ENCODE measurements at places on chromosomes 5 and 9.
A peak's percentile ranks its signal among the peaks of the same experiment; 100 is the strongest.

GRCh38 chr5:42676362-42676761 is 80.3 kb upstream of the CCDC152 start:
- H3K4me1 ChIP-seq: no peaks in the 10 kb centered on the region
- no peaks in the 10 kb centered on the region for H3K36me3 ChIP-seq
- H3K27ac ChIP-seq: no peak overlapping the region
- H3K4me3 ChIP-seq: no peak overlapping the region
- no peak for DNase-seq

DNA sequence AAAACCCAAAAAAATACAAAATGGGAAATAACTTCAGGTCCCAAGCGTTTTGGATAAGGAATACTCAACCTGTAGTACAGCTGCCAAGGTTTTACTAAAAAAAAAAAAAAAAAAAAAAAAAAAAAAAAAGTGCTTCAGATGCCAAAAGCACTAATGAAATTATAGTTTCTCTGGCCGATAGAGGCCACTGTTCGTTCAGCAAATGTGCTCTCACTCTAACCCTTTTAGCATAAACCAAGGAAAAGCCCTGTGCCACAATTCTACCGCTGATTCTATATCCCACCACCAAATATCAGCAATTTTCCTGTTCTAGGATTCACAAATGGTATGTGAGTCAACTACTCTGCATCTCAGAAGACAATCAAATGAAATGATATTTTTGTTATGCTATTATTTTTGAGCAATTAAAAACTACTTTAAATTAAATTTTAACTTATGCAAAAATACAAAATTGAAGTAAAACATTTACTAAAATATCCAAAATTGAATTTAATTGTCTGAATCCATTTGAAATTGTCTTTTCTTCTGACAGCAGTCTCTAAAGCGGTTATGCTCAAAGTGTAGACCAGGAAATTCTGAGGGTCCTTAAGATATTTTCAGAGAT is 79.8 kb downstream of the RICTOR start:
- H3K36me3 ChIP-seq: no peaks in the 10 kb centered on the region
- no peak overlapping the region for H3K27ac ChIP-seq
- H3K4me1 ChIP-seq: no peaks in the 10 kb centered on the region
- peak; percentile 16 for DNase-seq
- no peaks in the 10 kb centered on the region for H3K27me3 ChIP-seq

GRCh38 chr9:99374793-99375192 is 152.7 kb downstream of the SEC61B start:
- no peaks in the 10 kb centered on the region for H3K27me3 ChIP-seq
- DNase-seq: no peak
- no peak overlapping the region for H3K27ac ChIP-seq
- no peaks in the 10 kb centered on the region for H3K4me1 ChIP-seq
- H3K4me3 ChIP-seq: no peak overlapping the region

- no peaks in the 10 kb centered on the region for H3K27me3 ChIP-seq
- no peak for DNase-seq
- H3K27ac ChIP-seq: no peak overlapping the region
- no peak overlapping the region for H3K4me3 ChIP-seq
Observed at GRCh38 chr5:95768731-95769130, 37.6 kb downstream of the RHOBTB3 start.

GRCh38 chr5:161382685-161383084 is 163.8 kb downstream of the GABRB2 start:
- H3K4me3 ChIP-seq: no peak overlapping the region
- H3K36me3 ChIP-seq: no peaks in the 10 kb centered on the region
- H3K27me3 ChIP-seq: no peaks in the 10 kb centered on the region
- H3K27ac ChIP-seq: no peak overlapping the region
- H3K4me1 ChIP-seq: no peaks in the 10 kb centered on the region

DNA sequence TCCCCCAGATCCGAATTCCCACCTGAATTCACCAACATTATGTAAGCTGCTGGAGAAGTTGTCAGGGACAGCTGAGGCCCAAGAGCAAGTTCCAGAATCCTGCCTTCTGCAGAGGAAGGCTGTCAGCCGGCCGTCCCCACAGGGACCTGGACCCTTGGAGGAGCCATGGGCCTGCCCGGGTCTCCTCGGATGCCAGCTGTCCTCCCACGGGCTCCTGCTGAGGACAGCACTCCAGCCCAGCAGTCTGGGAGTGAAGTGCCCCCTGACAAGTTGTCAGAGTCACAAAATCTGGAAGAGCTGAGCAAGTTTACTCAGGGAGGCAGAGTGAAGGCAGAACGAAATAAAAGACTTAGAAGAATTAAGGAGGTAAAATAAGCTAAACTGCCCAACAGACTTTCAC is 192.5 kb upstream of the DAPK1 start:
- no peak overlapping the region for H3K27ac ChIP-seq
- H3K36me3 ChIP-seq: no peaks in the 10 kb centered on the region
- no peaks in the 10 kb centered on the region for H3K27me3 ChIP-seq
- DNase-seq: no peak

- H3K27me3 ChIP-seq: no peaks in the 10 kb centered on the region
- H3K27ac ChIP-seq: no peak overlapping the region
- H3K4me1 ChIP-seq: no peaks in the 10 kb centered on the region
Observed at GRCh38 chr9:31807574-31808256, 576.7 kb upstream of the ACO1 start.

DNA sequence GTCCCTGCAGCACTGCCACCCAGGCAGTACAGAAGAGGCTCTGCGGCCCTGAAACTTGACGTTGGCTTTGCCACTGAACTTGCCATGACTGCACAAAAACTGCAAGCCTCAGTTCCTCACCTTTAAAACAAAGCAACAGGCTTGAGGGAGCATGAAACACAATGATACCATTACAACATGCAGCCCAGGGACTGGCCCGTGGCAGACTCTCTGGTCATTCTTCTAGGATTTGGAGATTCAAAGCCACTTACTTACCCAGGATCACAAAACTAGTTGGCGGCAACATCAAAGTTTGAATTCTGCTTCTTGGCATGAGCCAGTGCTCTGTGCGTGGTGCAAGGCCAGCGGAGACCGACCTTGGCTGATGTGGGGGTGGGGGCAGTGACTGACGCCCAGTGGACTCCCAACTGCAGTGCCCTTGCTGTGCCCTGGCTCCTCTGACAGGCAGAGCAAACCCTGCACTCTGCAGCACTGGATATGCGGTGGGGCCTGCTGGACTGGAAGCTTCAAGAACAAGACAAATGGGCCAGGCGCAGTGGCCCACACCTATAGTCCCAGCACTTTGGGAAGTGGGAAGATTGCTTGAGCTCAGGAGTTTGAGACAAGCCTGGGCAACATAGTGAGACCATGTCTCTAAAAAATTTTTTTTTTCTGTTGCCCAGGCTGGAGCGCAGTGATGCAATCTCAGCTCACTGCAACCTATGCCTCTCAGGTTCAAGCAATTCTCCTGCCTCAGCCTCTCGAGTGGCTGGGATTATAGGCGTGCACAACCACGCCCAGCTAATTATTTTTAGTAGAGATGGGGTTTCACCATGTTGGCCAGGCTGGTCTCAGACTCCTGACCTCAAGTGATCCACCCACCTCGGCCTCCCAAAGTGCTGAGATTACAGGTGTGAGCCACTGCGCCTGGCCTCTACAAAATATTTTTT is 18.9 kb downstream of the SQSTM1 start:
- H3K4me3 ChIP-seq: no peak overlapping the region
- no peaks in the 10 kb centered on the region for H3K27me3 ChIP-seq
- DNase-seq: no peak

- H3K4me1 ChIP-seq: peaks cover 9% of the 10 kb centered on the region
- H3K4me3 ChIP-seq: no peak overlapping the region
Observed at GRCh38 chr9:136047076-136047774, 47.9 kb downstream of the NACC2 start.

GRCh38 chr5:31577438-31577837 is 45.3 kb downstream of the C5orf22 start:
- no peaks in the 10 kb centered on the region for H3K4me1 ChIP-seq
- no peaks in the 10 kb centered on the region for H3K36me3 ChIP-seq
- H3K27me3 ChIP-seq: no peaks in the 10 kb centered on the region
- no peak overlapping the region for H3K27ac ChIP-seq
- no peak overlapping the region for H3K4me3 ChIP-seq

DNA sequence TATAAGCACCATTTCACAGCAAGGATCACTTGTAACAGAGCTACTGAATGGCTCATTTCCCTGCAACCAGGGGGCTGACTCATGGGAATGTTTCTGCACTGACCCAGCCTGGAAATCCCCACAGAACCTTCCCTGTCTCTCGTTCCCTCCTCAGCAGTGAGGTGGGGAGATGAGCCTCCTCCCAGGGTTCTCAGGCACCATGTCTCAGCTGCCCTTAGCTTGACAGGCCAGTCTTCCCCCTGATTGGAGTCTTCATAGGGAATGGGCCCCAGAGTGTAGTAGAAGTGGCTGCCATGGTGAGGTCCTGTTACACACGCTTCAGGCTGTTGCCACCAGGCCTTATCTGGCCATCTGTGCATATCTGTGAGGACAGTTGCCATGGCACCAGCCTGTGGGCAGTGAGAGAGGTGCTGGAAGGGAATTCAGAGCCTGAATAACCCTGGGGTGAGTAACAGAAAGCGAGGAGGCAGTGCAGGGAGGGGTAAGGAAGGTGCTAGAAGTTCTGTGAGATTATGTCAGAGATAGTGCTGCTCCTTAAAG is 324.4 kb downstream of the ENC1 start:
- H3K27me3 ChIP-seq: no peaks in the 10 kb centered on the region
- no peak overlapping the region for H3K4me3 ChIP-seq
- no peak overlapping the region for H3K27ac ChIP-seq
- H3K4me1 ChIP-seq: no peaks in the 10 kb centered on the region

DNA sequence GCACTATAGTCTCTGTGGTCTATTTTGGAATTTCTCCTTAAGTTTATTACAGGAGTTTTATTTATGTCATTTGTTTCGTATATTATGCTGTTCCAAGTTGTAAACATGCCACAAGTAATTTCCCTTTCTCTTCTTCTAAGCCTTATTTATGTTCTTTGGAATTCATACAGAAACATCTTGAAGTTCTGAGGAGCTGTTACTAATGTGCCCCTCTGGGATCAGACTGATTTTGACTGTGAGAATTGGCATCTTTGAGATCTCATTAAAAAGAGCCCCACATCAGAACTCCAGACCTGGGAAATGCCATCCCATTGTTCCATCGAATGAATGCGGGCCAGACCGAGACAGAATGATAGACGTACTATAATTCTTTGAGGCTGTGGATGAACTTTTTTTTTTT is 138.8 kb upstream of the CD180 start:
- no peaks in the 10 kb centered on the region for H3K36me3 ChIP-seq
- H3K27me3 ChIP-seq: no peaks in the 10 kb centered on the region
- DNase-seq: no peak
- no peak overlapping the region for H3K4me3 ChIP-seq

GRCh38 chr9:121510766-121511550 is 11.3 kb upstream of the GGTA1 start:
- H3K27ac ChIP-seq: no peak overlapping the region
- peaks cover 2% of the 10 kb centered on the region for H3K4me1 ChIP-seq
- DNase-seq: no peak
- H3K27me3 ChIP-seq: no peaks in the 10 kb centered on the region
- no peaks in the 10 kb centered on the region for H3K36me3 ChIP-seq
- H3K4me3 ChIP-seq: no peak overlapping the region

DNA sequence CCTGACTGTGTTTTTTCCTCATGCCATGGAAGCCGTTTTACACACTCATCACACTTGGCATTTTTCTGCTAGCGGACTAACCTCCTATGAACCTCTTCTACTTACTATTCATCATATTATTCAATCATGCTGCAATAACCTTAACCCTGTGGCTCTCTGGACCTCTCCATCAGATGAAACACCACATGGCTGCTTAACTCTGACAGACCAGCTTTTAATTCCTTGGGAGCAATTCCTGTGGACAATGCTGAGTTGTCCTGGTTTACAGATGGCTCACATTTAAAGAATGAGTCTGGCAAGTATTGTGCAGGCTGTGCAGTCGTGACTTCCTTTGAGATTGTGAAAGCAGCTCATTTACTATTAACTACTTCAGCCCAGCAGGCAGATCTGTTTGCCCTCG is 9.0 kb downstream of the OR1J1 start:
- no peak overlapping the region for H3K4me3 ChIP-seq
- DNase-seq: no peak
- H3K27me3 ChIP-seq: no peaks in the 10 kb centered on the region
- H3K36me3 ChIP-seq: no peaks in the 10 kb centered on the region
- H3K27ac ChIP-seq: no peak overlapping the region
- no peaks in the 10 kb centered on the region for H3K4me1 ChIP-seq

- no peak overlapping the region for H3K4me3 ChIP-seq
- H3K27me3 ChIP-seq: no peaks in the 10 kb centered on the region
- no peak overlapping the region for H3K27ac ChIP-seq
- peaks cover 2% of the 10 kb centered on the region for H3K4me1 ChIP-seq
Observed at GRCh38 chr9:8474937-8475336, 675.4 kb upstream of the DMAC1 start.

DNA sequence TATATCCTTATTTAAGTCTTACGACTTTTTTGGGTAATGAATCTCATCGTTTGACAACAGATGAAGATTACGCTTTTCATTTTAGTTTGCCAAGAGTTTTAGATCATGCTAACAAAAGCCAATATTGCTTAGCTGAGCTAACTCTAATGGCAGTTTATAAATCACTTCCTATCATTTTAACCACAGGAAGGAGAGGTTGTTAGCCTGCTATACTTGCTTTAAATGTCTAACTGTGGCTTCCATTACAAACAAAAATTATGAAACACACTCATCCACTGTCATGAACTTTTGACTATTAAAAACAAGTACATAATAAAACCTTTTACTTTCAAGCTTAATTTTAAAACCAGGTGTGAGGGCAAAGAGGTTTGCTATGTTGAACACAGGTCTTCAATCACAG is 53.7 kb upstream of the ANKH start:
- no peaks in the 10 kb centered on the region for H3K4me1 ChIP-seq
- DNase-seq: no peak
- no peak overlapping the region for H3K27ac ChIP-seq
- H3K36me3 ChIP-seq: no peaks in the 10 kb centered on the region
- H3K27me3 ChIP-seq: no peaks in the 10 kb centered on the region

- H3K27me3 ChIP-seq: no peaks in the 10 kb centered on the region
- no peak for DNase-seq
- H3K4me3 ChIP-seq: peak within 1 kb of the TSS; percentile 54
- no peaks in the 10 kb centered on the region for H3K4me1 ChIP-seq
- no peaks in the 10 kb centered on the region for H3K36me3 ChIP-seq
Observed at GRCh38 chr5:64690417-64691151, at the start of gene SHISAL2B. Gene SHISAL2B (plus strand): TSS chr5:64690503. CDS start chr5:64690624, 121 bp downstream.

GRCh38 chr5:37090123-37090726 is 159.0 kb downstream of the CPLANE1 start:
- no peak overlapping the region for H3K27ac ChIP-seq
- no peaks in the 10 kb centered on the region for H3K36me3 ChIP-seq
- no peaks in the 10 kb centered on the region for H3K4me1 ChIP-seq
- no peak for DNase-seq

DNA sequence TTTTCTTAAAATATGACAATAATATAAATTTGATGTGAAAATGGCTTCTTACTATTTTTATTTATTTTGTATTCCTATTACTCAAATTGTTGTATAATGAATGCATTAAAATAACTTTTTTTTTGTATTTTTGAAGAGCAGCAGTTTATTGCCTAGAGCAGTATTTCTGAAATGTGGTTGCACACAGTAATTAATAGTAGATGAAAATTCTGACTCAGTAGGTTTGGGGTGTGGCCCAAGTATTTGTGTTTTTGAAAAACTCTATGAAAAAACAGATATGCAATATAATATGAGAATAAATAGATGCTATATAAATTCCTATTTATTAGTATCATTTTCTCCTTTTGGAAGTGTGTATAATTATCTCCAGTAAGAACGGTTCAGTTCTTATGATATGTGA is 2225.3 kb upstream of the C9orf72 start:
- no peak for DNase-seq
- no peaks in the 10 kb centered on the region for H3K4me1 ChIP-seq
- H3K27me3 ChIP-seq: no peaks in the 10 kb centered on the region
- H3K27ac ChIP-seq: no peak overlapping the region
- no peak overlapping the region for H3K4me3 ChIP-seq
- no peaks in the 10 kb centered on the region for H3K36me3 ChIP-seq

GRCh38 chr5:150044329-150044681 is 42.0 kb downstream of the CSF1R start:
- H3K4me3 ChIP-seq: no peak overlapping the region
- H3K36me3 ChIP-seq: peaks cover 16% of the 10 kb centered on the region
- no peak overlapping the region for H3K27ac ChIP-seq

Data from iPS DF 6.9 (cell line).